Activated CD4-positive, alpha-beta T cell treated with anti-CD3 and anti-CD28 coated beads, Interleukin-2, amount 10 ng/mL, durations not matched to agents 7 days and 5 days (primary cell): ENCODE measurements at places on chromosomes 1 and 21. TPM values are rescaled to one million over a fixed set of nuclear protein-coding genes. Genes with fewer than 3 reads are reported as not detected.

DNA sequence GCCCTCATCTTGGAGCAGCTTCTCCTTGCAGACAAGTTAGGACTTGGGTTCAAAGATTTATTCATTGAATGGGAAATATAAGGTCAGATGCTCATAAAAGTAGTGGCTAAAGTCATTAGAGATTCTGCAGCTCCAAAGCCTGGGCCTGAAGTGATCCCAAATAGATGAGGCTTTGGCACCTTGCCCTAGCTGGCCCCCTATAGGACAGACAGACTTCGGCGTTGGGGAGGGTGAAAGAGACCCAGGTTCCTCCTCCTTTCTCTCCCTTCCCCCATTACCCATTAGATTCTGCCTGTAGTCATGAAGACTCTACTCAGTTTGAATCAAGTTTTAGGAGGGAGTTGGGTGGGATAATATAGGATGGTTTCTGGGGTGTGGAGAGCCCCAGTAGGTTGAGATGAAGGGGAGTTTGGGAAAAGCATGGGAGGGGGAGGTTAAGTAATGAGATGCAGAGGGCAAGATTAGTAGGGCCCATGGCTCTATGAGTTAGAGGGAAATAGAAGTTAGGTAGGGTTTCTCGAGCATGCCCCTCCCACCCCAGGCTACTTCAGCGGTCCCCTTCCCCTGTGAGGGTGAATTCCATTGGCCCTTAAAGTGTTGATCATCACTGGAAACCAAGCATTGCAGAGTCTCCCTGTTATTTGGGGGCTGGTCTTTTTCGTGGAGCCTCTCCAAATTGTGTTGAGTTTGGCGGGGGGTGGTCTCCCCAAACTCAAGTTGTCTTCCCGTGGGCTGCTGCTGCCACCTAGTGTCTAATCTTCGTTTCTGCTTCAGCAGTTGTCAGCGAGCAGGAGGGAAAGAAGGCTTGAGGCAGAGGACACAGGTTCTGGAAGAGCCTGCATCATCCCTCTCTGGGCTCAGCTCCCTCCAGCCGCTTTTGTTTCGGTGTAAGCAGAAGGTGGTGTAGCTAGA, 2.1 kb upstream of the AHDC1 start:
- no peak overlapping the region for H3K27ac ChIP-seq
- no peaks in the 10 kb centered on the region for H3K36me3 ChIP-seq
- DNase-seq: peak; percentile 72
- H3K27me3 ChIP-seq: peaks cover 5% of the 10 kb centered on the region

GRCh38 chr1:39508857-39509305, 17.4 kb downstream of the BMP8A start:
- peaks cover 19% of the 10 kb centered on the region for H3K4me1 ChIP-seq
- peaks cover 10% of the 10 kb centered on the region for H3K27me3 ChIP-seq

DNA sequence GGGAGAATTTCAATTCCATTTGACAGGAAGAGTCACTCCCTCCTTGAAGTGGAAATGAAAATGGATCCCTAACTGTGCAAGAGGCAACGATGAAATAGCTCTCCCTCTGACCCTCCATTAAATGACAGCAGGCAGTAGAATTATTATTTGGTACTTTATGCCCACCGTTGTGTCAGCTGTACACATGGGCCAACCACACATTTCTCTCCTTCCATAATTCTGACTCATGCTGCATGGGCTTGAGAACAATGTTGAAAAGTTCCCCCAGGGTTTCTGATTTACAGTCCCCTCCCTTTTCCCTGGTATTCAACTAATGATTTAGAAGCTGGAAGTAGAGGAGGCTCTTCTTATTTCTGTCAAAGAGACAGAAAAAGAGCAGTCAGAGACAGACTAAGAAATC, 103.5 kb downstream of the RGS7 start:
- no peak overlapping the region for H3K27ac ChIP-seq
- H3K36me3 ChIP-seq: no peaks in the 10 kb centered on the region
- no peak for DNase-seq
- H3K27me3 ChIP-seq: no peaks in the 10 kb centered on the region
- no peak overlapping the region for H3K4me3 ChIP-seq
- H3K4me1 ChIP-seq: no peaks in the 10 kb centered on the region

DNA sequence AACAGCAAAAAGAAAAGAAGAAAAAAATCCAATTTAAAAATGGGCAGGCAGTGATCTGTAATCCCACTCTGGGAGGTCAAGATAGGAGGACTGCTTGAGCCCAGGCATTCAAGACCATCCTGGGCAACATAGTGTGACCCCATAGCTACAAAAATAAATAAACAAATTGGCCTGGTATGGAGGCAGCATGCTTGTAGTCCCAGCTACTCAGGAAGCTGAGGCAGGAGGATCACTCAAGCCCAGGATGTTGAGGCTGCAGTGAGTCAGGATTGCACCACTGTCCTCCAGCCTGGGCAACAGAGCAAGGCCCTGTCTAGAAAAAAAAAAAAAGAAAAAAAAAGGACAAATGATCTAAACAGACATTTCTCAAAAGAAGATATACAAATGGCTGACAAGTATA, 99.6 kb downstream of the EIF4G3 start:
- DNase-seq: no peak
- peaks cover 17% of the 10 kb centered on the region for H3K4me1 ChIP-seq
- H3K27ac ChIP-seq: no peak overlapping the region
- H3K36me3 ChIP-seq: peaks cover 4% of the 10 kb centered on the region

DNA sequence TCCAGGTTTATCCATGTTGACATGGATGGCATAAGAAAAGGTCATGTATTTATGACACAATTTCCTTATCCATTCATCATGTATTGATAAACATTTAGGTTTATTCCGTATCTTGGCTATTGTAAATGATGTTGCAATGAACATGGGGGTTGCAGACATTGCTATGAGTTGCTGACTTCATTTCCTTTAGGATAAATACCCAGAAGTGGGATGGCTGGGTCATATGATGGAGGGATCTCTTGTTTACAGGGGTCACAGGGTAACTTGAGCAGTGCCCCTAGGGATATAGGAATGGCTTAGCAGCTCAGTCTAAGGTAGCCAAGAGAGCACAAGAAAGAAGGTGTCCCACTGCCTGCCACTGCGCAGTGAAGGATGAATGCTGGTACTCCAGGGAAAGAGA, 229.6 kb upstream of the COA6 start:
- no peak overlapping the region for H3K4me3 ChIP-seq
- DNase-seq: no peak
- peaks cover 39% of the 10 kb centered on the region for H3K27me3 ChIP-seq
- H3K36me3 ChIP-seq: no peaks in the 10 kb centered on the region
- H3K27ac ChIP-seq: no peak overlapping the region

GRCh38 chr21:36265431-36265830, 54.6 kb upstream of the MORC3 start:
- H3K36me3 ChIP-seq: peaks cover 26% of the 10 kb centered on the region
- H3K4me1 ChIP-seq: peaks cover 4% of the 10 kb centered on the region
- H3K27me3 ChIP-seq: no peaks in the 10 kb centered on the region

DNA sequence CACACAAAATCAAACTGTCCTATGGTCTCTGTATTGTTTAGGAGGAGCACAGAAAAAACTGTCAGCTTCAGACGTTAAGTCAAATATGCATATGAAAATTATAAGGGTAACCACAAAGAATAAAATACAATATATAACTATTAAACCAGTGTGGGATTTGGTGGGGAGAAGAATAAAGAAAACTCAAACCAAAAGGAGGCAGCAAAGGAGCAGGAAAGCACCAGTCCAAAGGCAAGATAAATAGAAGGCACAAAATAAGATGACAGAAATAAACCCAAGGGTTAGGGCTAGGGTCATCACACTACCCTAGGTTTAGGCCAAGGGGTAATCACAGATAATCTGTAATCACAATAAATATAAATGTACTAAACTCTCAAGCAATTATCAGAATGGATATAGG, 32.8 kb downstream of the DLGAP3 start:
- no peaks in the 10 kb centered on the region for H3K36me3 ChIP-seq
- H3K4me1 ChIP-seq: no peaks in the 10 kb centered on the region
- H3K27me3 ChIP-seq: peaks cover 6% of the 10 kb centered on the region
- DNase-seq: no peak
- no peak overlapping the region for H3K27ac ChIP-seq
- H3K4me3 ChIP-seq: no peak overlapping the region

Gene RAB7B
- not detected for total RNA-seq

Gene PAQR6
- 6.2 TPM for total RNA-seq

Gene PERM1
- total RNA-seq: not detected

Gene S100A3
- not detected for total RNA-seq

Gene ACKR1
- total RNA-seq: not detected

Gene SPATA1
- 1.7 TPM for total RNA-seq
